ENCODE measurements at places on chromosomes 3 and 15. TPM values are rescaled to one million over a fixed set of nuclear protein-coding genes. Genes with fewer than 3 reads are reported as not detected.

FAM43A gene
- total RNA-seq, result 24.1 TPM

WDR6 gene
- total RNA-seq, result 91.2 TPM

SUMF1 gene
- total RNA-seq, result 5.8 TPM

KBTBD8 gene
- total RNA-seq, result 7.1 TPM

SETMAR gene
- 8.5 TPM for total RNA-seq

All from heart left ventricle (tissue), 16 donors.